ENCODE measurements at places on chromosomes 7 and 10.

DNA sequence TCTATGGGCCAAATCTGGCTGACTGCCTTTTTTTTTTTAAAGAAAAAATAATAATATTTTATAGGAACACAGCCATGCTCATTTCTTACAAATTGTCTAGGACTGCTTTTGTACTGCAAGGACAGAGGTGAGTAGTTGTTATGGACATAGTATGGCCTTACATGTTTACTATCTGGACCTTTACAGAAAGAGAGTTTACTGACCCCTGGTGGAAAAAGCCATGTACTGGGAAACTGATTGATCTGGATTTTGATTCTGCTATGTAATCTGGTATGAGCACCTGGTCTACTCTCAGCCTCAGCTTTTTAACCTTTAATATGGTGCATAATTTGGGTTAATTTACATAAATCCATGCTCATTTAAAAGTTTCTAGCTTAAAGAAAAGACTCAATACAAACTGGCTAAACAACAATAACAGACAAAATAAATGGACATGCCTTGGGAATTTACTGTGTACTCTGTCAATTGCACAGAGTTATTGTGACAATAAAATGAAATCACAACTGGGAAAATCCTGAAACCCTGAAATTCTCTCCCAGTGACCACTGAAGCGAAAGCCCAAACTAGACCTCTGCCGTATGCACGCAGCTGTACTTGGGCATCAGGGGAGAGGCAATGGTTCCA is 260.7 kb downstream of the BMPER start:
- DNase-seq, result no peak

- DNase-seq, result no peak
These were observed 22.2 kb downstream of the MRC1 start for GRCh38 chr10:17831341-17831740.

DNA sequence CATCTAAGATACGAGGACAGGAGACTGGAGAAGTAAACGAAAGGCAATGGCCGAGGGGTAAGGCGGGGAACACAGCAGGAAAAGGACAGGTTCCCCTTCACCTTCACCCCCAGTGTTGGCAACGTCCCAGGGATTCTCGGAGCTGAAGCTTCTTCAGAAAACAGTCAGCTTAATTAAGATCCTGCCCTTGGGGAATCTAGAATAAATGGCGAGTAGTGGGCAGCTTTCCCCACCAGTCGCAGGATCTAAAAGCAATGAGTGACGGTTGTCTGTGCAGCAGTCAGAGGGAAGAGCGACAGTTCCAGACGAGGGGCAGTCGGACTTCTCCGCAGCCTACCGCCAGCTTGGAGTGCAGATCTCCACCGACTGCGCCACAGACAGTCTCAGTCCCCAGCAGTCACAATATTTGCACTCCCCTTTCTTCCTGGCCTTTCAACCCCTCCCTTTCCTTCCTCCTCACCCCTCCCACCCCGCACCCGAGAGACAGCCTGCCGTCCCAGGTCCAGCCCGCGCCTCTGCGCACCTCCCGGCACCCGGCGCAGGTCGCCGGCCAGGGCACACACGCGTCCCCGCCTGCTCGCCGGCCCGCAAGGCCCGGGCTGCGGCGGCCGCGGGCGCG is 10.9 kb upstream of the SP8 start:
- no peak for DNase-seq

GRCh38 chr10:88372051-88372715 is 210.9 kb downstream of the RNLS start:
- DNase-seq, result no peak

DNA sequence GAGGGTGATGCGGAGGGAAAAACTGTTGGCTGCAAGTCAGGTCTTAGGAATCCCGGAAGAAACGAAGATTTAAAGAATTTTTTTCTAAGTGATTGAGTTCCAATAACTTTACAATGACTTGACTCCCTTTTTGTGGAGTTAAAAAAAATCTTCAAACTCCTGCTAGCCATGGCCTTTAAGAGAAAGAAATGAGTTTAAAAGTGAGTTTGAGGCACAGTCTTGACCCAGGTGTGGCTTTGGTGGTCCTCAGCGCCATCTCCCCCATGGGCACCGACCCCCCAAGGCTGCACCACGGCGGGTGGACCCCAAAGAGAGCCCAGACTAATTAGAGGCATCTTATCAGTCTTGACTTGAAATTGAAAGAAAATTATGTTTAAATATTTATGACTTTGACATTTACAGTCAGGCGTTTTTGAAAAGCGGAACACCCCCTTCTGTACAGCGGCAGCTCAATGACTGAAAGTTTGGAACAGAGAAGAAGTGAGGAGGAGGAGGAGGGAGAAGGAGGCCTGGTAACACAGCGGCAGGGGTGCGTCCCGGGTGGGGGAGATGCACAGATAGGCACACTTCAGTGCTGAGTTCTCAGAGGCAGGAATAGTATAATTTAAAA is 349.6 kb downstream of the DNAJB6 start:
- no peak for DNase-seq

DNA sequence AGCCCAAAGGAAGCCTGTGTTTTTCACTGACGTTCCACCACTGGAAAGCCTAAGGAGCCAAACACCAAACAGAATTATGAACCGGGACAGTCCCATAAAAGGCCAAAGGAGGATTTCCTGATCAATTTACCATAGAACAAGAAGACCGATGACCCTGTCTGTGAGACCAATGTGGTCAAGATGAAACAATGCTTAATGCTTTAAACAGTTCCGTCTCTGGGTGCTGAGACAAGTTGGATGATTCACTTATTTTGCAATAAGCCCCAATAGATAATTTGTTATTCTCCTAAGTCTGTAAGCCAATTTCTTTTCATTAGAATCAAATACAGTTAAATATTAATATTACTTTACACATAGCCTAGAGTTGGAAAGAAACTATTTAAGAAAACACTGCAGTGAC is 134.9 kb downstream of the MICU1 start:
- no peak for DNase-seq

- DNase-seq, result peak; percentile 59
These were observed 62.3 kb upstream of the LBX1 start for GRCh38 chr10:101291331-101292193.

Measured in lower lobe of right lung (tissue), 2 donors.